ENCODE measurements at places on chromosomes 6 and 20. TPM values are rescaled to one million over a fixed set of nuclear protein-coding genes. Genes with fewer than 3 reads are reported as not detected.

- DNase-seq = no peak
These were observed 12.8 kb downstream of the RGS17 start for GRCh38 chr6:153117986-153118879.

DNA sequence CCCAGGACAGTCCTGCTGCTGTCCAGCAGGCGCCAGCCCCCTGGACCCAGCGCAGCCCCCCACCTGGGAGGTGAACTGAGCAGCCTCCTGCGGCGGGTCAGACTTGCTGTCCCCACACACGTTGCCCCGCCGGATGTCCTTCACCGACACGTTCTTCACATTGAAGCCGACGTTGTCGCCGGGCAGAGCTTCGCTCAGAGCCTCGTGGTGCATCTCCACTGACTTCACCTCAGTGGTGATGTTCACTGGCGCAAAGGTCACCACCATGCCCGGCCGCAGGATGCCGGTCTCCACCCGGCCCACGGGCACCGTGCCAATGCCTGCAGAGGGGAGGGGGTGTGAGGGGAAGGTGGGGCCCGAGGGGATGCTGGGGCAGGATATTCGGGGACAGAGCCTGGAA is 8.5 kb downstream of the EEF1A2 start:
- DNase-seq = no peak

DNA sequence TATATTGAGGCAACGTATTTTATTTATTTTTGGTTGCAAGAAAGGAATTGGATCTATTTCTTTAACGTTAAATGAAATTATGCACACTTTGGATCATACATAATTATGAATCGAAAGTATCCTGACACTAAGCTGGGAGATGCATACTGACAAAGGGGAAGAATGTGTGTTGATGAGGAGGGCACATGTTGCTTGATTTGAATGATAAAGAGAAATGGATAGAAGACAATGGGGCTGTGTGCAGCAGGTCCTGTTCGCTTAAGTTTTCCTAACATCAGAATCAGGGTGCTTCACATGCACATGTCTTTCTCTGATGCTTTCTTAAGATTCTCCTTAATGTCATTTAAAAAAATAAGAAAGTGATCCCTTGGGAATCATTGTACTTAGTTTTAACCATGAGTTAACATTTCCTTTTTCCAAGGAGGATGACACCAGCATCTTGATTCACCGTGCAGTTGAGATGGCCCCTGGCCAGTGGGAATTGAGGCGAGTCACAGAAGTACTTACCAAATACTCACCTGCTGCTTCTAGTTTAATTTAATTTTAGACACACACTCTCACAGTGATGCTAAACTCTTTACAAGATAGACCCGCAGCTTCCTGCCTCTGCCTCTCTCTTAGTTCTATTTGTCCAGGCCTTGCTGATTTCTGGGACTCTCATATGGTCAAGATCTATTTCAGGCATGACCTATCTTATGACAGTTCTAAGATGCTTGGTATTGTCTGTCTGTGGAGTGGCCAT is 116.5 kb downstream of the CLIC5 start:
- DNase-seq = no peak

DNA sequence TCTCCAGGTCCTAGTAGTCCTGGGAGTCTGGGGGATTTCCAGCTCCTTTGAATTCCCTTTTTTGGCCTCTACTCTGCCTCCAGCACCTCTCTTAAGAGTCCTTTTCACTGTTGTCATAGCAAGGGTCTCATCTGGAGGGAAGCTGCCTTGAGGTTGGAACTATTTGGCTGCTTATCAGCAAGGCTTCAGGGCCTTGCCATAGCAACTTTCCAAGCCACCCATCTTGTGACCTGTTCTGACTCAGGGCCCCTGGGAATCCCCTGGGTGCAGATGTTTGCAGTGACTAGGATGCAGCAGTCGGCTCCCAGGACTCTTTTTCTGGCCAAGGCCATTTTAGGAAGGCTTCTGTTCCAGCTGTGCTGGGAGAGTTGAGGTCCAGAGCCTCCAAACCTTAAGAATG is 12.4 kb downstream of the PKIG start:
- no peak for DNase-seq

- no peak for DNase-seq
These were observed 29.4 kb upstream of the KIF3B start for GRCh38 chr20:32248043-32248442.

GRCh38 chr6:7512320-7512719 is 29.2 kb upstream of the DSP start:
- no peak for DNase-seq

GRCh38 chr20:32287231-32287638 is 9.8 kb downstream of the KIF3B start:
- no peak for DNase-seq

- DNase-seq = peak; percentile 43
These were observed 25.6 kb upstream of the ID4 start for GRCh38 chr6:19811397-19812079.

DNA sequence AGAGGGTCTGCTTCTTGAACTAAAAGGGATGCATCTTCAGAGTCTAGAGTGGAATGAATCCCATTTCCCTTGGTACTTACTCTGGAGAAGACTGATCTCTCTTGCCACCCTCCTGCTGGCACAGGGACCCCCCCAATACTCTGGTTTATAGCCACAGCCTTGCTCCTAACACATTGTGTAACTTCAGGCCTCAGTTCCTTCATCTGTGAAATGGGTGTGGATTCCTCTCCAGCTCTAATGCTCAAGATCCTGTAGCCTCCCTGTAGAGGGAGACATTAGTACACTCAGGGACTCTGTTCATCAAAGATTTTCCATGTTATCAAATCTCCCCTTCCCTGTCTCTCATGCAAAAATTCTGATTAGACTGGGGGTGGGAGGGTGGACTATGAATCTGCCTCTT is 315.7 kb upstream of the MOCS1 start:
- DNase-seq = no peak

DNA sequence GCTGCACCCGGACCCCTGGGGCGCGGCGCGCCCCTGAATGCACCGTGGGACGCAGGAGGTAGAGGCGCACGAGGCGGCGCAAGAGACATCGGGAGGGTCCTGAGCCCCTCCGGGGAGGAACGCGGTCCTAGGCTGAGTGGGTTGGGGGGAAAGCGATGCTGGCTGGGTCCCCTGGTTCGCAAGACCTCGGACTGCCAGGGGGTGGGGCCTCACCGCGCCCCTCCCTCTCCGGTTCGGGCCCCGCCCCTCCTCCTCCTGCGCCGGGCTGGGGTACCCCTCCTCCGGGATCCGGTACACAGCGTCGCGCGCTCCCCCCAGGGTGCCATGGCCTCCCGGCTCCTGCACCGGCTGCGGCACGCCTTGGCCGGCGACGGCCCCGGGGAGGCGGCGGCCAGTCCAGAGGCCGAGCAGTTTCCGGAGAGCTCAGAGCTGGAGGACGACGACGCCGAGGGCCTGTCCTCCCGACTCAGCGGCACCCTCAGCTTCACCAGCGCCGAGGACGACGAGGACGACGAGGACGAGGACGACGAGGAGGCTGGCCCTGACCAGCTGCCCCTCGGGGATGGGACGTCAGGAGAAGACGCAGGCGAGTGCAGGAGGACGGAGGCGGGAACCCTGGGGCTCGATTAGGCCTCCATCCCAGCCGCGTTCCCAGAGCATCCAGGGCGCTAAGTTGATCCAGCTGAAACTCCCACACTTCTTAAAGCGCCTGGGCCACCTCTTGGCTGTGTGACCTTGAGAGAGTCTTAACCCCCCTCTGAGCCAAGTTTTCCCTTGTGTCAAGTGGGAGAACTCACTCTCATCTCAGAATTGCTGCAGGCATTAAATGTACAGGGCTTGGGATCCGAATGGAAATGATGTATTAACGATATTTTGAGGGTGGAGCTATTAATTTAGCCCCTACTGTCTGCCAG is 541 bp downstream of the SNX21 start:
- DNase-seq = no peak

The ID4 gene
- 153 TPM for polyA plus RNA-seq

The SLC17A3 gene
- 0.68 TPM for polyA plus RNA-seq

The TAF8 gene
- polyA plus RNA-seq = 23.4 TPM

The OVOL2 gene
- polyA plus RNA-seq = 0.93 TPM

The SLC32A1 gene
- 1.4 TPM for polyA plus RNA-seq

The CCN5 gene
- 0.06 TPM for polyA plus RNA-seq

The HLA-DQA1 gene
- 6.7 TPM for polyA plus RNA-seq

The DOK5 gene
- 10.2 TPM for polyA plus RNA-seq
